ENCODE measurements at places on chromosomes 11 and 22.
A peak's percentile ranks its signal among the peaks of the same experiment; 100 is the strongest.

GRCh38 chr11:111221208-111221607 is 24.3 kb upstream of the POU2AF2 start:
- DNase-seq, result no peak

DNA sequence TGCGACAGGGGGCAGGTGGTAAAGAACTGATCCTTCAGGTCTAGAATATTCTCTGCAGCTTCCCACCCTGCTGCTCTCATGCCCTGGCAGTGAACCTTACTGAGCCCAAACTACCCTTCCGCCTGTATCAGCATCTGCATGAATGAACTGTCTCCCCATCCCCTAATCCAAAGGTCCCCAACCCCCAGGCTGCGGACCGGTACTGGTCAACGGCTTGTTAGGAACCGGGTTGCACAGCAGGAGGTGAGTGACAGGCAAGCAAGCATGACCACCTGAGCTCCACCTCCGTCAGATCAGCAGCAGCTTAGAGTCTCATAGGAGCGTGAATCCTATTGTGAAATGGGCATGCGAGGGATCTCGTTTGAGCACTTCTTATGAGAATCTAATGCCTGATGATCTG is 58.2 kb upstream of the LMO1 start:
- DNase-seq, result no peak

DNA sequence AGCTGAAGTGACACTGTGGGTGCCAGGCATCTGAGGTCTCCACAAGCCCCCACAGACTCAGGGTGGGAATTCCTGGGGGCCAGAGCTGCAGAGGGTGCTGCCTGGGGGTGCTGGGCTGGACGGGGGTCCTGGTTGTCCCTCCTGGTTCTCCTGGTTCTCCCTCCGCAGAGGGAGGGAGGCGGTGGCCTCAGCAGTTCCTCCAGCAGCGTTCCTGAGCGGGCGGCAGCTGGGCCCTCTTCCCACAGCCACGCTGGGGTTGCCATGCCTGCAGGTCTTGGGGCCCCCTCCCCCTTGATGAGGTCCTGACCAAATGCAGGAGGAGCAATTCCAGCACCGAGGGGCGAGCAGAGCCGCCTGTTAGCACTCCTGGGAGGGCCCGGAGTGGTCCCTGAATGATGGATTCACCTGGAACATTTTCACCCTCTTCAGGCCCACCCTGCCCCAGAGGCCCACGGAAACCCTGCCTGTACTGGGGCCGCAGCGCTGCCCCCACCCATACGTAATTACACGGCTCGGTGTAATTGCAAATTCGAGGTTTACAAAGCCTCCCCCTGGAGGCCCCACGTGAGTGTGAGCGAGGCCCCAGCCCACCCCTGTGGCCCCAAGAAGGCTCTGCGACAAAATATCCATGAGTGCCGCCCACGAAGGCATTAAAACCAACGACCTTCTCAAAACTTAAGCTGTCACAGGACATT is 635 bp downstream of the C11orf21 start:
- DNase-seq, result no peak

- DNase-seq, result peak; percentile 55
Measured at GRCh38 chr11:57131080-57131790, 50.5 kb upstream of the LRRC55 start.

GRCh38 chr11:36953976-36954375 is 355.9 kb upstream of the RAG2 start:
- peak; percentile 15 for DNase-seq

DNA sequence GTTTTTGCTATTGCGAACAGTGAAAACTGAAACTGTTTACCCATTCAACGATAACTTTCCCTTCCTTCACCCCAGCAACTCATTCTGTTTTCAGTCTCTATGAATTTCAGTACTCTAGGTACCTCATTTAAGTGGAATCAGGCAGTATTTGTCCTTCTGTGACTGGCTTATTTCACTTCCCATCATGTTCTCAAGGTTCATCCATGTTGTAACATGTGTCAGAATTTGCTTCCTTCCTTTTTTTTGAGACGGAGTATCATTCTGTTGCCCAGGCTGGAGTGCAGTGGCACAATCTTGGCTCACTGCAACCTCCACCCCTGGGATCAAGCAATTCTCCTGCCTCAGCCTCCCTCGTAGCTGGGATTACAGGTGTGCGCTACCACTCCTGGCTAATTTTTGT is 23.7 kb downstream of the HTR3B start:
- no peak for DNase-seq

GRCh38 chr11:31477528-31478222 is 31.7 kb downstream of the IMMP1L start:
- no peak for DNase-seq

DNA sequence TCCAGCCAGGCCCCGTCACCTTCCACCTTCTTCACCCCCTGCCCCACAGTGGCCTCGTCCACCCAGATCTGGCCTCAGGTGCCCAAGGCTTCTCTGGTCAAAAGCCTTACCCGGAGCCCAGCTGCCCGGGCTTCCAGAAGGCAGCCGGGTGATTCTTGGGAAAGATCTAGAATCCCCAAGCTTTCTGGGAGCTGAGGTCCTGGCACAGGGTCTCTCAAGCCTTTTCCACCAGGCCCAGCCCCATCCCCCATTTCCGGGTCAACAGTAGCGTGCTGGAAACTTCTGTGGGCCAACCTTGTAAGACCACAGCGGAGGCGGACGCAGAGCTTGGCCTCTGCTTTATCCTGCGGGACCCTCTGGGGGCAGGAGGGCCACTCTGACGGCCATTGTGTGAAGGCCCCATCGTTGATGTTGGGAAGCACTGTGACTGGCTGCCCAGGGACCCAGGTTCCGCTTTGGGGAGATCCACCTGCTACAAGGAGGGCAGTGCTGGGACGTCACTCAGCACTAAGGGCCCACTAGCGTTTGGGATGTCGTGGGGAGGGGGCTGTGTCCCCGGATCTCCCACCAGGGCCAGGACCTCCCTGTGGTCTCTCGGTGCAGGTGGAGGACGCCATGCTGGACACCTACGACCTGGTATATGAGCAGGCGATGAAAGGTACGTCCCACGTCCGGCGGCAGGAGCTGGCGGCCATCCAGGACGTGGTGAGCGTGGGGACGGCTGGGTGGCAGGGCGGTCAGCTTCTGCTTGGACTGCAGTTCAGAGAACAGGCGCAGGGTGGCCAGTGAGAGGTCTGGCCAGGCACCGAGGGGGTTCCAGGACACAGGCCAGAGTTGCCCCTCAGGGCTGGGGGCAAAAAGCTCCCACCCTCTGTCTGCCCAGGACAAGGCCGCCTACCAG is 11.5 kb downstream of the TSPAN32 start:
- DNase-seq, result no peak

- no peak for DNase-seq
Measured at GRCh38 chr22:35479359-35479758, 61.3 kb upstream of the RASD2 start.

GRCh38 chr11:1233351-1234053 is 10.6 kb downstream of the MUC5B start:
- DNase-seq, result no peak

GRCh38 chr11:26994631-26995095 is 751 bp downstream of the FIBIN start:
- peak; percentile 16 for DNase-seq

DNA sequence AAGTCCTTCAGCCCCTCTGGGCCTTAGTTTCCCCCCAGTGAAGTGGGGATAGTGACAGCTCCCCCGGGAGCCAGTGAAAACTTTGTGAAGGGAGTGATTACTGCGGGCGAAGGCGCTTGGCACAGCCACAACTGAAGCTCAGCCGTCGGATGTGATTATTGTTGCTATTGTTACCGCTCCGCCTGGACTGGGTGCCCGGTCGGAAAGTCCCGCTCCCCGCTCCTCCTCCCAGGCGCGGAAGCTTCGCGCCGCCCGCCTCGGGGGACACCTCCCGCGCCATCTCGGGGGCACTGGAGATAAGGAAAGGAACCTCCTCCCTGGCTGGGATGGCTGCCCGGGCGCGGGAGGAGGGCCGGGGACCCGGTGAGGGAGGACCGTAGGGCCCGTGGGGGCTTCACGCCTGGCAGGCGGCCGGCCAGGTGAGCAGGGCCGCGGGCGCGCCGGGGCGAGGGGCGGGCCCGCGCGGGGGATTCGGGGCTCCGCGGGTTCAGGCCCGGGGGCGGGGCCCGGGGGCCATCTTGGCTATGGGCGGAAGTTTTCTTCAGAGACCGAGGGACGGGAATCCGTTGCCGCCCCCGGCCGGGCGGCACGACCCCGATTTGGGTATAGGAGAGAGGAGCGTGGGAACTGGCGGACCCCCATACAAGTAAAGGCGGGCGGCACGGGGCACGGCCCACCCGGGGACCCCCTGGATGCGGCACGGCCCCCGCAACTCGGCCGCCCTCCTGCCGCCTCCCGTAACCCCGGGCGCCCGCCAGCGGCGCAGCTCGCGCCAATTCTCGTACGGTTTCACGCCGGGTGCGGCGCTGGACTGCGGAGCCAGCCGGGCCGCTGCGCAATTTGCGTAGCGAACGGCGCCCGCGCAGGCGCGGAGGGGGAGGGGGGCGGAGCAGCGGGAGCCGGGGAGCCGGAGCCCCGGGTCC is at the start of gene GPR137:
Gene GPR137 (plus strand): TSS at position 887 of the 923 bp plus-strand sequence. CDS start 677 bp downstream, outside the sequence.
- peak; percentile 77 for DNase-seq

- no peak for DNase-seq
Measured at GRCh38 chr11:47620836-47621378, 21.5 kb downstream of the MTCH2 start.

GRCh38 chr11:62543680-62544444 is 2.7 kb downstream of the AHNAK start:
- DNase-seq, result no peak

- no peak for DNase-seq
Measured at GRCh38 chr11:111457731-111458368, 54.3 kb downstream of the BTG4 start.

DNA sequence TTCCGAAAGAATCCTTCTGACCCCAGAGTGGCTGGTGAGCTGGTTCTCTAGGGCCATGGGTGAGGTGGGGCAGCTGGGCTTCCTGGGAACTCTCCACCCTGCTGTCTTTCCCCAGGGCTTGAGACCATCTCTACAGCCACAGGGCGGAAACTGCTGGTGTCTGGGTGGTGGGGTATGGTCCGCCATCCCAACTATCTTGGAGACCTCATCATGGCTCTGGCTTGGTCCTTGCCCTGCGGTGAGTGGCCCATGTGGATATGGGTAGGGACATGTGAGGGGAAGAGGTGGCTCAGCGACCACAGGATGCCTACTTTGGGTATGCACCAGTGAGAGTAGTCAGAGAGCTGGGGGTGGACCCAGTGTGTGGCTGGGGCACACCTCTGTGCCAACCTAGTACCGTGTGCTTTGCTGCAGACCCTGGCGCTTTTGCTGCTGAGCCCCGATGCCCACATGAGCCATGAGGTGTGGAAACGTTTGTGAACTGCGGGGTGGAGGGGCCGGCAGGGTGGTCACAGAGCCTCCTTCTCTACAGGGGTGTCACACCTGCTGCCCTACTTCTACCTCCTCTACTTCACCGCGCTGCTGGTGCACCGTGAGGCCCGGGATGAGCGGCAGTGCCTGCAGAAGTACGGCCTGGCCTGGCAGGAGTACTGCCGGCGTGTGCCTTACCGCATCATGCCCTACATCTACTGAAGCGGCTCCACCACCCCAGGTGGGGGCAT is 2.0 kb downstream of the ZNHIT2 start:
- no peak for DNase-seq

GRCh38 chr11:65611028-65611757 is 2.8 kb downstream of the MAP3K11 start:
- DNase-seq, result no peak

DNA sequence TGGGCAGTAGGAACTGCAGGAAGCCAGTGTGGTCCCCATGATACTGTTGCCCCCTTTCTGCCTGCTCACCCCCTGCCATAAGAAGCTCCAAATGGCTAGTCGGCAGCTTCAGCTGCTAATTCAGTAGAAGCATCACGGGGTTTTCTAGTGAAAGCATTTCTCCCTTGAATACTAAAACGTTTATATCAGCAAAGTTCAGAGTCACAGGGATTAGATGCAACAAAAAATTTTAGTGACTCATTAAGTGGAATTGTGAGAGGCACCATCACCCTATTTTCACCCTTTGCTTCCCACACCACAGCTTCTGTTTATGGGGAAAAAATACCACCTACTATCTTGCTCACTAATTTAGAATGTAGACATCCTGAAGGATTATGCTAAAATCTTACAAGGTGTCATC is 25.2 kb downstream of the RAB39A start:
- DNase-seq, result no peak

GRCh38 chr11:34065505-34066203 is 14.1 kb downstream of the CAPRIN1 start:
- no peak for DNase-seq

- no peak for DNase-seq
Measured at GRCh38 chr11:3685923-3686322, 14.7 kb upstream of the CHRNA10 start.
